Esophagus muscularis mucosa (tissue), 4 donors: ENCODE measurements at places on chromosomes 5 and 9. TPM values are rescaled to one million over a fixed set of nuclear protein-coding genes. Genes with fewer than 3 reads are reported as not detected.

Gene FOXI1
- total RNA-seq, result not detected

DNA sequence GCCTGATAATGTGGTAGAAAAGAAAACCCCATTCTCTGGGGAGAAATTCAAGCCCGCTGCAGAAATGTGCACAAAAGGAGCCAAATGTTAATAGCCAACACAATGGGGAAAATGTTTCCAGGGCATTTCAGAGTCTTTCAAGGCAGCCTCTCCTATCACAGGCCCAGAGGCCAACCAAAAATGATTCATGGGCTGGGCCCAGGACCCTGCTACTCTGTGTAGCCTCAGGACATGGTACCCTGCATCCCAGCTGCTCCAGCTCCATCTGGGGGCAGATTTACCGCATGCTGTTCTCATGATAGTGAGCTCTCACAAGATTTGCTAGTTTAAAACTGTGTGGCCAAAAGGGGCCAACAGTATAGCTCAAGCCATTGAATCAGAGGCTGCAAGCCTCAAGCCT lies 41.1 kb downstream of the RAPGEF6 start:
- H3K36me3 ChIP-seq, result no peaks in the 10 kb centered on the region
- peaks cover 32% of the 10 kb centered on the region for H3K4me1 ChIP-seq
- no peak overlapping the region for H3K4me3 ChIP-seq
- no peak for DNase-seq
- no peak overlapping the region for H3K27ac ChIP-seq
- no peaks in the 10 kb centered on the region for H3K27me3 ChIP-seq

- DNase-seq, result no peak
- H3K4me3 ChIP-seq, result no peak overlapping the region
- H3K27ac ChIP-seq, result no peak overlapping the region
- no peaks in the 10 kb centered on the region for H3K27me3 ChIP-seq
Observed at GRCh38 chr5:64201996-64202395, 36.4 kb downstream of the RNF180 start.

- DNase-seq, result no peak
- no peak overlapping the region for H3K4me3 ChIP-seq
- no peak overlapping the region for H3K27ac ChIP-seq
- H3K36me3 ChIP-seq, result no peaks in the 10 kb centered on the region
- no peaks in the 10 kb centered on the region for H3K4me1 ChIP-seq
Observed at GRCh38 chr9:28747351-28747985, 1174.2 kb upstream of the C9orf72 start.
